ENCODE measurements at places on chromosomes 5 and 9.

DNA sequence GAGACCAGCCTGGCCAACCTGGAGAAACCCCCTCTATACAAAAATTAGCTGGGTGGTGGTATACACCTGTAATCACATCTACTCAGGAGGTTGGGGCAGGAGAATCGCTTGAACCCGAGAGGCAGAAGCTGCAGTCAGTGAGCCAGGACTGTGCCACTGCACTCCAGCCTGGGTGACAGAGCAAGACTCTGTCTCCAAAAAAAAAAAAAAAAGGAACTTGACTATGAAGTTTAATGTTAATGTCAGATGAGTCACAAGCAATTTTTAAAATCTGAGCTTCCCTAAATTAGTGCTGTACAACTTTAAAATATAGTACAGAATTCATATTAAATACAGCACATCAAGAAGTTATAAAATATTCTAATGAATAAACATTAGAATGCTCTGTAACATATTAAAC lies 1.5 kb downstream of the MEIKIN start:
- DNase-seq: peak; percentile 16

GRCh38 chr9:132557159-132557558 lies 25.2 kb upstream of the BARHL1 start:
- DNase-seq: no peak

GRCh38 chr5:31663519-31663918 lies 24.6 kb downstream of the PDZD2 start:
- DNase-seq: no peak

DNA sequence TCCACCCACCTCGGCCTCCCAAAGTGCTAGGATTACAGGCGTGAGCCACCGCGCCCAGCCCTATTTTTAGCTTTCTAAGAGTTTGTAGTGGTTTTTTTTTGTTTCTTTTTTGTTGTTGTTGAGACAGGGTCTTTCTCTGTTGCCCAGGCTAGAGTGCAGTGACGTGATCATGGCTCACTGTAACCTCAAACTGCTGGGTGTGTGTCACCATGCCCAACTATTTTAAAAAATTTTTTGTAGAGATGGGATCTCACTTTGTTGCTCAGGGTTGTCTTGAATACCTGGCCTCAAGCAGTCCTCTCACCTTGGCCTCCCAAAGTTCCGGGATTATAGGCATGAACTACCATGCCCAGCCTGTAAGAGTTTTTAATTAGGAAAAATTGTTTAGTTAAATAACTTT lies 145.3 kb upstream of the SH3GL2 start:
- DNase-seq: no peak

- DNase-seq: no peak
Measured at GRCh38 chr5:158177146-158177545, 318.2 kb upstream of the CLINT1 start.

GRCh38 chr5:64637144-64637543 lies 53.2 kb upstream of the SHISAL2B start:
- peak; percentile 65 for DNase-seq

GRCh38 chr9:103037508-103038477 lies 42.7 kb downstream of the CYLC2 start:
- peak; percentile 3 for DNase-seq

- no peak for DNase-seq
Measured at GRCh38 chr5:112237456-112237855, 181.6 kb downstream of the EPB41L4A start.

DNA sequence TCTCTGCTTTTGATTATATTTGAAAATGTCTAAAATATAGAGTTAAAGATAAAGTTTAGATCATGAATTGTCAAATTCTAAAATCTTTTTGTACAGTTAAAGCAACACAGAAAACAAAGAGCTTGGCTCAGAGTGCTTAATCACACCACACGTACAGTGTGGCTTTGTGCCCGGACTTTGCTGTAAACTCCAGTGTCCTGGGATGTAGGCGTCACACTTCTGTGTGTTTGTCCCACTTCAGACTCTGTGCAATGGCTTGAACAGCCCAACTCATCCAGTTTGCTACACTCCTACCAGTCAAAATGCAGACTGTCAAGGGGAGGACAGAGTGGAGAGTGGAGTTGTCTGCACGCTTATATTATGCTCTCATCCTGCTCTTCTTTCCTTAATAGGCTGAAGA lies 45.3 kb downstream of the SMARCA2 start:
- no peak for DNase-seq

- DNase-seq: peak; percentile 47
Measured at GRCh38 chr9:108002371-108002956, 512.9 kb upstream of the KLF4 start.

DNA sequence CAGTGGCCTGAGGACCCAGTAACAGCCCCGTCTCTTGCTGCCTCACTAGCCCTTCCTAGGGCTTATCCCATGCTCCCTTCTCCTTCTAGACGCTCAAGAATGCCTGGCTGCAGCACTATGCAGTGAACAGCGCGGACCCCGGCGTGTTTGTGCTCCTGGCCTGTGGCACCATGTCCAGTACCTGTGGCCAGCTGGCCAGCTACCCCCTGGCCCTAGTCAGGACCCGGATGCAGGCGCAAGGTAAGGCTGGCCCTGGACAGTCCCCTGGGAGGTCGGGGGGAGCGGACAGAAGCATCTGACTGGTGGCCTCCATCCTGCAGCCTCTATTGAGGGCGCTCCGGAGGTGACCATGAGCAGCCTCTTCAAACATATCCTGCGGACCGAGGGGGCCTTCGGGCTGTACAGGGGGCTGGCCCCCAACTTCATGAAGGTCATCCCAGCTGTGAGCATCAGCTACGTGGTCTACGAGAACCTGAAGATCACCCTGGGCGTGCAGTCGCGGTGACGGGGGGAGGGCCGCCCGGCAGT lies 20.5 kb downstream of the PTGES2 start:
- no peak for DNase-seq

GRCh38 chr5:172229904-172230303 lies 35.9 kb downstream of the EFCAB9 start:
- no peak for DNase-seq

- DNase-seq: peak; percentile 72
Measured at GRCh38 chr5:159050316-159051143, 49.2 kb downstream of the EBF1 start.

GRCh38 chr9:19481121-19481870 lies 72.5 kb downstream of the ACER2 start:
- DNase-seq: no peak

GRCh38 chr5:180684623-180685161 lies 35.3 kb upstream of the FLT4 start:
- no peak for DNase-seq

- DNase-seq: peak; percentile 89
Measured at GRCh38 chr5:159100025-159100781, 487 bp upstream of the EBF1 start.
